ENCODE measurements at places on chromosomes 12 and 14. TPM values are rescaled to one million over a fixed set of nuclear protein-coding genes. Genes with fewer than 3 reads are reported as not detected.
A peak's percentile ranks its signal among the peaks of the same experiment; 100 is the strongest.

CTSG gene
- total RNA-seq, result not detected

SLCO1B1 gene
- not detected for total RNA-seq

FOXG1 gene
- total RNA-seq, result not detected

KRT71 gene
- not detected for total RNA-seq

NRIP2 gene
- 0.17 TPM for total RNA-seq

SOX5 gene
- 16.4 TPM for total RNA-seq

PCED1B gene
- total RNA-seq, result 0.33 TPM

NOVA1 gene
- total RNA-seq, result 5.1 TPM

DNA sequence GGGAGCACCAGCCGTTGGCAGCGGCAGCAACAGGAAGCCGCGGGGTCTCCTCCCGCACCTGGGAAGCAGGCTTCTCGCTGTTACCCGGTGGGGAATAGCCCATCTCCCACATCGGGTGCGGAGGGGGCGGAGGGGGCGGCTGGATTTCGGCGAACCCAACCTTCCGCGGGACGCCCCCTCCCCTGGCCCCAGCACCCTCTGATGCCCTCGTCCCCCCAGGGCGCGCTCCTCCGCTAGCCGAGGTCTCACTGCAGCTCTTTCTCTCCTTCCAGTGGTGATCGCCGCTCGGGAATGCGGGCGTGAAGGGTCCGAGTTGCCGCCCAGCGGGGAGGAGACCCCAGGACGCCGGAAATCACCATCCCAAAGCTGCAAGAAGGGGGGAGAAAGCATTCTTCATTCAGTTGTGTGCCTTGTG lies 303 bp downstream of the SAMD4A start:
- no peaks in the 10 kb centered on the region for H3K27me3 ChIP-seq
- peaks cover 2% of the 10 kb centered on the region for H3K36me3 ChIP-seq
- H3K4me3 ChIP-seq, result peak overlapping the region; percentile 82
- DNase-seq, result peak; percentile 43
- peak overlapping the region; percentile 95 for H3K27ac ChIP-seq
- peaks cover 14% of the 10 kb centered on the region for H3K4me1 ChIP-seq

- H3K4me3 ChIP-seq, result no peak overlapping the region
- H3K27me3 ChIP-seq, result no peaks in the 10 kb centered on the region
- H3K36me3 ChIP-seq, result no peaks in the 10 kb centered on the region
Measured at GRCh38 chr14:27243365-27243764, 645.5 kb upstream of the NOVA1 start.

GRCh38 chr12:92297932-92298696 lies 152.5 kb upstream of the BTG1 start:
- no peaks in the 10 kb centered on the region for H3K27me3 ChIP-seq
- peak; percentile 95 for DNase-seq
- H3K4me3 ChIP-seq, result no peak overlapping the region

- H3K4me1 ChIP-seq, result peaks cover 22% of the 10 kb centered on the region
- peak overlapping the region; percentile 70 for H3K27ac ChIP-seq
- DNase-seq, result peak; percentile 66
- H3K36me3 ChIP-seq, result no peaks in the 10 kb centered on the region
Measured at GRCh38 chr12:642633-643474, 20.4 kb downstream of the NINJ2 start.

DNA sequence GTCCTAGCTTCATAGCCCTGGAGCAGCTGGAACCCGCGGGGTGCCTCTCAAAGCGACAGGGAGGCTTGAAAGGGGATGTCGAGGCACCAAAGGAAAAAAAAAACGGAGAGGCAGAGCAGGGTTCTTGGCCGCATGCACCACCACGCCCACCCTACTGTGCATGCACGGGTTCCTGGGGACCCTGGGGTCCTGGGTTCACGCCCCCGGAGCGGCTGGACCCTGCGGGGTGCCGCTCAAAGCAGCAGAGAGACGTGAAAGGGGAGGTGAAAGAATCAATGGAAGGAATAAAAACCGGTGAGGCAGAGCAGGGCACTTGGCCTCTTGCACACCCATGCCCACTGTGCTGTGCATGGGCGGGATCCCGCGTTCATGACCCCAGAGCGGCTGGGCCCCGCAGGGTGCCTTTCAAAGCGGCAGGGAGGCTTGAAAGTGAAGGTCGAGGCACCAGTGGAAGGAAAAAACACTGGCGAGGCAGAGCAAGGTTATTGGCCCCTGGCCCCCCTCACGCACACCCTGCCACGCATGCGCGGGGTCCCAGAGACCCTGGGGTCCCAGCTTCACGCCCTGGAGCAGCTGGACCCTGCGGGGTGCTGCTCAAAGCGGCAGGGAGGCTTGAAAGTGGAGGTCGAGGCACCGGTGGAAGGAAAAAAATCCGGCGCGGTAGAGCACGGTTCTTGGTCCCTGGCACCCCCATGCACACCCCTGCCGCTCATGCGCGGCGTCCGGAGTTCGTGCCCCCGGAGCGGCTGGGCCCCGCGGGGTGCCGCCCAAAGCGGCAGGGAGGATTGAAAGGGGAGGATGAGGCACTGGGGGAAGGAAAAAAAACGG lies 318.5 kb downstream of the ALG10 start:
- H3K27me3 ChIP-seq, result no peaks in the 10 kb centered on the region
- DNase-seq, result no peak
- H3K4me3 ChIP-seq, result no peak overlapping the region
- H3K27ac ChIP-seq, result no peak overlapping the region

- H3K27me3 ChIP-seq, result no peaks in the 10 kb centered on the region
- H3K27ac ChIP-seq, result no peak overlapping the region
- H3K36me3 ChIP-seq, result no peaks in the 10 kb centered on the region
- no peak for DNase-seq
- no peak overlapping the region for H3K4me3 ChIP-seq
Measured at GRCh38 chr14:101877766-101878165, 86.6 kb upstream of the DYNC1H1 start.

- H3K27ac ChIP-seq, result no peak overlapping the region
- peak; percentile 11 for DNase-seq
- no peaks in the 10 kb centered on the region for H3K4me1 ChIP-seq
Measured at GRCh38 chr12:95004610-95005009, 1.1 kb upstream of the NDUFA12 start.

GRCh38 chr14:82345184-82345583 lies 811.5 kb upstream of the SEL1L start:
- H3K27me3 ChIP-seq, result no peaks in the 10 kb centered on the region
- no peak overlapping the region for H3K27ac ChIP-seq
- DNase-seq, result no peak
- no peaks in the 10 kb centered on the region for H3K36me3 ChIP-seq
- H3K4me3 ChIP-seq, result no peak overlapping the region
- no peaks in the 10 kb centered on the region for H3K4me1 ChIP-seq

DNA sequence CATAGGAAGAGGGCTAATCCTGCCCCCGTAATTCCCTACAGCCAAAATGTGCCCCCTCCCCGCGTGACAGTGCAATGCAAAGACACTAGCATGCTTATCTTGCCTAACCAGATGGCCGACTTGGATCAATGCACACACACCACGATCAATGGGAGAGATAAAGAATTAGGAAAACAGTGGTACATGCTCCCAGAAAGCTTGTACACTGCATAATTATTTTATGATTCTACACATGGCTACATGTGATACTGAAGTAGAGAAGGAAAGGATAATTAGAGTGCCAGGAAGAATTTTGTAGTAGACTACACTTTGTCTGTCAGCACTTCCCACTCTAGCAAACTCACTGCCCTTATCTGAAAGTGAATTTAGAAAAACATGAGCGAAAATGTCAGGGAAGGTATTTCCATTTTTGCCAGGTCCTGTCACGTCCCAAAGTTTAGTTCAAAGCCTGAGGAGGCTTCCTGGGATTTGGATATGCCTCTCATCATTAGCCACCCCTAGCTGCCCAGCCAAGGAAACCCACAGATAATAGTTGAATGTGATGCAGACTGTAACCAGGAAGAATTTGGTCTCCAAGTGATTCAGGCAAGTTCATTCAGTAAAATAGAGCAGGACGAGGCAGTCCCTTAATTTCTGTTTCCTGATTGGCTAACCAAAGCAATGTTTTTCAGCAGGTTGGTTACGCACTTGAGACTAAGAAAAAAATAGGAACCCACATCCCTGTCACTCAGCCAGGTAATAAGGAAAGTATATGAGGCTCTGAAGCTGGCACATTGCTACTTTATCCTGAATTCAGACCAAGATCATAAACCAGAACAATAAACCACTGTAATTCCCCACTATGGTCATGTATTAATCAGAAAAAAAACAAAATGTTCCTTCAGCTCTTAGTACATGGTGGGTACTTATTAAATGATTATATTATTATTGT lies 199.6 kb upstream of the OTX2 start:
- DNase-seq, result no peak
- no peaks in the 10 kb centered on the region for H3K36me3 ChIP-seq
- no peak overlapping the region for H3K27ac ChIP-seq
- no peaks in the 10 kb centered on the region for H3K27me3 ChIP-seq

GRCh38 chr14:59328454-59328853 lies 136.7 kb downstream of the GPR135 start:
- no peak for DNase-seq
- H3K27me3 ChIP-seq, result no peaks in the 10 kb centered on the region
- peaks cover 9% of the 10 kb centered on the region for H3K4me1 ChIP-seq
- no peak overlapping the region for H3K4me3 ChIP-seq
- no peaks in the 10 kb centered on the region for H3K36me3 ChIP-seq

DNA sequence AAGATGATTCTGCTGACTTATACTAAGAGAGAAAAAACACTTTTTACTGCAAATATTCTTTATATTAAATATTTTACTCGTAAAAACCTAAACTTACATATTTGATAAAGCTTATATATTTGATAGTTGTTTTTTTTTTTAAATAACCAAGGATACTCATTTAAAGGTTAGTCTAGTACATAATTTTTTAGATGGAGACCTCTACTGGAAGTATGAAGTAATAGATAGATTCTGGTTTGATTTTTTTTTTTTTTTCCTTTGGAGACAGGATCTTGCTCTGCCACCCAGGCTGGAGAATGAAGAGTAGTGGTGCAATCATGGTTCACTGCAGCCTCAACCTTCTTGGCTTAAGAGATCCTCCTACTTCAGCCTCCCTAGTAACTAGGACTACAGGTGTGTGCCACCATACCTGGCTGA lies 16.4 kb downstream of the ARID2 start:
- no peak overlapping the region for H3K4me3 ChIP-seq
- DNase-seq, result peak; percentile 56
- no peaks in the 10 kb centered on the region for H3K36me3 ChIP-seq
- no peaks in the 10 kb centered on the region for H3K4me1 ChIP-seq
- no peaks in the 10 kb centered on the region for H3K27me3 ChIP-seq

- H3K4me3 ChIP-seq, result no peak overlapping the region
- H3K27me3 ChIP-seq, result no peaks in the 10 kb centered on the region
- no peak overlapping the region for H3K27ac ChIP-seq
- H3K36me3 ChIP-seq, result no peaks in the 10 kb centered on the region
- peak; percentile 81 for DNase-seq
- peaks cover 21% of the 10 kb centered on the region for H3K4me1 ChIP-seq
Measured at GRCh38 chr14:72907886-72908285, 14.0 kb upstream of the DPF3 start.

DNA sequence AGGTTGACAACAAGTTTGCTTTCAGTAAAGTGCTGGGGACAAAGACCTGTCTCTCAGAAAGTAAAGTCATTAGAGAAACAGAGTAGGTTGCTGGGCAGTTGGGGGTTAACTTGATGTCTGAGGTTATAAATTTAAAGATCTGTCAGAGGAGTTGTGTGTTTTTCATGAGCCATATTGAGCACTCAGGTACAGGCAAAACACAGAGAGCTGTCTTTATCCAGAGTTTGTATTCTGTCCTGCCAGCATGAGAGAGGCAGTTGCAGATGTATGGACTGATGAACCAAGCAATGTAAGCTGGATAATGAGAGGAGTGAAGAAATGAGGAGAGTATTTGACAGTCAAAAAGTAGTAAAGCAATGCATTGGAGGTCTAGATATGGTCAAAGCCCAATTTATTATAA lies 156.7 kb downstream of the SLC41A2 start:
- H3K27ac ChIP-seq, result no peak overlapping the region
- no peaks in the 10 kb centered on the region for H3K27me3 ChIP-seq
- DNase-seq, result no peak
- H3K4me1 ChIP-seq, result no peaks in the 10 kb centered on the region

- no peak overlapping the region for H3K4me3 ChIP-seq
- H3K36me3 ChIP-seq, result no peaks in the 10 kb centered on the region
- no peak overlapping the region for H3K27ac ChIP-seq
- no peaks in the 10 kb centered on the region for H3K27me3 ChIP-seq
- no peak for DNase-seq
Measured at GRCh38 chr12:117339104-117339503, 22.3 kb downstream of the NOS1 start.

DNA sequence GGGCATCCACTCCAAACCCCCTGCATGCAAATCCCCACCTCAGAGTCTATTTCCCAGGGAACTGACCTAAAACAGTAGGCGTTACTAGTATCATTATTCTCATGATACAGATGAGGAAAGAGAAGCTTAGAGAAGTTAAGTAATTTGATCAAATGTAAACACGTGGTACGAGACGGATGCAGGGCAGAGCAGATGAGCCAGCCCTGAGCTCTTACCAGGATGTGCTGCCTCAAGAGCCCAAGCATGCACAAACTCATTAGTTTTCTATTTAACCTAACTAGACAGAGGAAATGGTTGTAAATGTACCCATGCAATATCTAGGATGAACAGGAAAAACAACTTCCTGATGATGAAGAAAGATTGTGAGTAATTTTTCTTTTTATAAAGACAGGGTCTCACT lies 173.3 kb upstream of the RASSF8 start:
- no peaks in the 10 kb centered on the region for H3K4me1 ChIP-seq
- no peaks in the 10 kb centered on the region for H3K27me3 ChIP-seq
- no peak overlapping the region for H3K27ac ChIP-seq
- H3K36me3 ChIP-seq, result no peaks in the 10 kb centered on the region

GRCh38 chr14:99202516-99202915 lies 69.5 kb downstream of the BCL11B start:
- H3K4me3 ChIP-seq, result no peak overlapping the region
- H3K27ac ChIP-seq, result no peak overlapping the region
- no peaks in the 10 kb centered on the region for H3K27me3 ChIP-seq
- H3K36me3 ChIP-seq, result no peaks in the 10 kb centered on the region
- DNase-seq, result no peak
- H3K4me1 ChIP-seq, result no peaks in the 10 kb centered on the region

DNA sequence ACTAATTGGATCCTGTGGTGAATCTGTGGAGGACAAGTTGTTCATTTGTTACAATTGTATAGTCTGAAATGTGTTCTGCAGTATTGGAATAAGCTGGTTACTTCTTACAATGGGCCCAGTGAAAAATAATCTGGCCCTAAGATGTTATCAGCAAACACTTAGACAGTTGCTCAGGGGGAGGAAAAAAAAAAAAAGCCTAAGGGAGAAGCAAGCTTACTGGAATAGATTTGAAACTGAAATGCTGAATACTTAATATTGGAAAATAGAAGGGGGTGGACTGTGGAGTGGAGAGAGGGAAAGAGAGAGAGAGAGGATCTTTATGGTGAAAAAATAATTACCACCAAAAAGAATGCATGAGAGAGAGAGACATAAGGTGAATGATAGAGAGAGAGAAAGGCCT lies 4.0 kb downstream of the FOXG1 start:
- peaks cover 58% of the 10 kb centered on the region for H3K27me3 ChIP-seq
- H3K36me3 ChIP-seq, result no peaks in the 10 kb centered on the region
- DNase-seq, result no peak
- no peak overlapping the region for H3K27ac ChIP-seq
- H3K4me3 ChIP-seq, result no peak overlapping the region
- H3K4me1 ChIP-seq, result no peaks in the 10 kb centered on the region

DNA sequence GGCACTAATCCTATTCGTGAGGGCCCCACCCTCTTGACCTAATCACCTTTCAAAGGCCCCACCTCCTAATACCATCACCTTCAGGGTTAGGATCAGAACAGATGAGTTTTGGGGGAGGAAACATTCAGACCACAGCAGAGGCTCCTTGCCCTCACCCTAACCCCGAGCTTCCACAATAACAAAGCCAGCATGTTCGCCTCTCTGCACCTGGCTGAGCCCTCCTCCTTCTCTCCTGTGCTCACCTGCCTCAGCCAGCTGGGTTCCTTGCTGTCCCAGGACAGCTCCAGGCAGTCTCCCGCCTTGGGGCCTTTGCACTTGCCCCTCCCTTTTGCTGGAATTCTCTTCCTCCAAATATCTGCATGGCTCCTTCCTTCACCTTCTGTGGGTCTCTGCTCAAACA lies 9.7 kb upstream of the RAN start:
- DNase-seq, result no peak
- no peak overlapping the region for H3K4me3 ChIP-seq
- no peaks in the 10 kb centered on the region for H3K36me3 ChIP-seq
